CD4-positive, CD25-positive, alpha-beta regulatory T cell (primary cell): ENCODE measurements at places on chromosomes 4 and X. TPM values are rescaled to one million over a fixed set of nuclear protein-coding genes. Genes with fewer than 3 reads are reported as not detected.

The USP26 gene
- total RNA-seq: not detected

GRCh38 chr4:181677621-181678020, 565.6 kb upstream of the TENM3 start:
- H3K36me3 ChIP-seq: no peaks in the 10 kb centered on the region
- no peak for DNase-seq
- no peaks in the 10 kb centered on the region for H3K4me1 ChIP-seq
- no peaks in the 10 kb centered on the region for H3K27me3 ChIP-seq

DNA sequence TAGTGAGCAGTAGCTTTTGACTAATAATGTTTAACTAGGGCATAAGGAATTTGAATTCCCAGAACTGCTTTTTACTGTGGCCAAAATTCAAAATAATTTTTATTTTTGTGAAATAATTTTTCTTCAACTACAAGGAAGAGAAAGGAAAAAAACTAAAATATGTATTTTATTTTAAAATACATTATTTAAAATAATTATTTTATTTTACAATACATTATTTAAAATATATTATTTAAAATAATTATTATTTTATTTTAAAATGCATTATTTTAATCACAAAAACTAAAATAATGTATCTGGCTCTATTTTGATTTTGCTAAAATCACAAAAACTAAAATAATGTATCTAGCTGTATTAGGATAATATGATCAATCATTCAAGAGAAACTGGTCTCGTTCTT, 210.4 kb downstream of the RELL1 start:
- peaks cover 12% of the 10 kb centered on the region for H3K27me3 ChIP-seq
- no peak for DNase-seq
- no peak overlapping the region for H3K4me3 ChIP-seq
- no peaks in the 10 kb centered on the region for H3K4me1 ChIP-seq
- no peak overlapping the region for H3K27ac ChIP-seq

DNA sequence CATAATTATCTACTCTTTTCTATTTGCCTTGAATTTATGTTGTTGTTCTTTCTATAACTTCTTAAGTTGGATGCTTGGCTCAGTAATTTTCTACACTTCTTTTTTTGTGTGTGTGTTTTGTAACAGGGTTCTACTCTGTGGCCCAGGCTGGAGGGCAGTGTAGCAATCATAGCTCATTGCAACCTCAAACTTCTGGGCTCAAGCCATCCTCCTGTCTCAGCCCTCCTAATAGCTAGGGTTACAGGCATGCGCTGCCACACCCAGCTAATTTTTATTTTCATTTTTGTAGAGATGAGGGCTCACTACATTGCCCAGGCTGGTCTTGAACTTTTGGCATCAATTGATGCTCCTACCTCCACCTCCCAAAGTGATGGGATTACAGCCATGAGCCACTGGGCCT, 20.7 kb upstream of the UCHL1 start:
- H3K27ac ChIP-seq: no peak overlapping the region
- DNase-seq: no peak
- no peaks in the 10 kb centered on the region for H3K36me3 ChIP-seq
- no peaks in the 10 kb centered on the region for H3K27me3 ChIP-seq
